ENCODE measurements at places on chromosomes 7 and 10.

- DNase-seq = no peak
Observed at GRCh38 chr7:143434660-143435059, 8.6 kb upstream of the TAS2R60 start.

- no peak for DNase-seq
Observed at GRCh38 chr7:142878315-142878714, 7.2 kb downstream of the TRPV6 start.

- no peak for DNase-seq
Observed at GRCh38 chr10:100516847-100517246, 2.8 kb downstream of the SEC31B start.

DNA sequence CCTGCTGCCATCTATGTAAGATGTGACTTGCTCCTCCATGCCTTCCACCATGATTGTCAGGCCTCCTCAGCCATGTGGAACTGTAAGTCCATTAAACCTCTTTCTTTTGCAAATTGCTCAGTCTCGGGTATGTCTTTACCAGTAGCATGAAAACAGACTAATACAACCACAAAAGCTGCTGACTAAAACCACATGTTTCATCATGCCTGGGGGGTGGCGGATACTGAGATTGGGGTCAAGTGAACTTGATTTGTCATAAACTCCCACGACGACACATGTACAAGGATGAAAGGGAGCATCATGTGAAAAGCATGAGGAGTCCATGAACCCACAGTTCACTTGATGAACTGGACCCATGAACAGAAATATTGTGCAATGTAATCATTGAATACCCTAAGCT is 134.9 kb upstream of the ANK3 start:
- DNase-seq = no peak

DNA sequence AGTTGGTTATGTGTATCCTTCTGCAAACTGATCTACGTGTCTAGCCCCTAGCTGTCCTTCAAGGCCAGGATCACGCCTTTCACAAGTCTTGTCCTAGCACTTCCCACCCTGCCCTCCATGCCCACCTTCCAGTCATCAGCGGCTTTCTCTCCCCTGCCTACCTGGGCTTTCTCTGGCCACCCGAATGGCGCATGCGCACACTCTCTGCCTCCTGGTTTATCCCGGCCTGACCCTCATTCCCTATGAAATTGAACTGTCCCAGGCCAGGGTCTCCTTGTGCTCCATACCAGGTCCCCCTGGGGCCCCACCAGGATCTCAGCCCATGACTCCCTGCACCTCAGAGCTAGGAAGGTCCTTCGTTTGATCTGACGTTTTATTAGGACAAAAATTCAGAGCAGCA is 31.6 kb upstream of the CTBP2 start:
- no peak for DNase-seq

DNA sequence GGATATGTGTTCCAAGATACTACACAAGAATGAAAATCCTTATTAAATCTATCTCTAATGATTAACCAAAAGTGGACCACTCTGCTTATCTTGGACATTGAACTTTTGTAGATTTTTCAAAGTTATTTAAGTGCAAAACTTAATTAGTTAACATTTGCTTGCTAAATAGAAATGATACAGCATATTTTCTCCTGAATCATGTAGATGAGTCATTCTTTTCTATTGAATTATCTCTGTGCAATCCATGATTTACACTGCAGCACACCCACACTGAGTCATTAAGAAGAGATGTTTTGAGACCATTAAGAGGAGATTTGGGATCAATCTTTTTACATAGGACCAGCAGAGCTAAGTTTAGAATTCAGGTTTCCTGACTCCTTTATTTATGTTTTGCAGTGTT is 6.6 kb upstream of the ABCC2 start:
- DNase-seq = no peak

- no peak for DNase-seq
Observed at GRCh38 chr10:72059843-72060822, 28.2 kb downstream of the SPOCK2 start.

DNA sequence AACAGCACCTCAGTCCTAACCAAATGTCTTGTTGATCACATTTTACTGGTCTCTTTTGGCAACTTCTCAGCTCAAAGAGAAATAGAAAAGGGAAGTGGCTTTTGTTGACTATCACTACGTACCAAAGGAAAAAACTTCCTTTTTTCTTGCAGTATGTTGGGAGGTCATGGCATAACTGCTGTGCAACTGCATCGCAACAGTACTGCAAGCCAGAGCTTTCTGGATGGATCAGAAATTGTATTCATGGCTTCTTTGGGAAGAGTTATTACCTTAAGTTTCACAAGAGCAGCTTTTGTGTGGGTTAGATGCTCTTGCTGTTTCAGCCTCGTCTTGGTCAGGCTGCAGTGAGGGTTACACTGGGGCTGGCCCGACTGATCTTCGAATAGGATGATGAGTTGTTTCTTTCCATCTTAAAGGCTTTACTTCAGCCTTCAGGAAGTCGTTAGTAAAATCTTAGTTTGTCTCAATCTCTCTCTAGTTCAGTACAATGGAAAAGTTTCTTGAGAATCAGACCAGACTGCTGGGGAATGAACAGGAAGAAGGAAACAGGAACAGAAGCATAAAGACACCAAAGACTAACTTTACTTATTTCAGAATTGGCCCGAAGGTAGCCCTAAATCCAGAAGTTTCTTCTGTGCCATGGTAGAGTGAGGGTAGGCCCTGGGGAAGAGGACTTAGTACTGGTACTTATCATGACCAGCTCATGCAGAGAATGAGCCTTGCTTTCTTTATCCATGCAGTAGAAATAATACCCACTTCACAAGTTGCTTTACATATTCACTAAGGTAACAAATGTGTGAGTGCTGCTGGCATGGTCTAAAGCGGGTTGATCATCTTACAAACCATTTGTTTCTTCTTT is 153.6 kb downstream of the CELF2 start:
- DNase-seq = no peak

DNA sequence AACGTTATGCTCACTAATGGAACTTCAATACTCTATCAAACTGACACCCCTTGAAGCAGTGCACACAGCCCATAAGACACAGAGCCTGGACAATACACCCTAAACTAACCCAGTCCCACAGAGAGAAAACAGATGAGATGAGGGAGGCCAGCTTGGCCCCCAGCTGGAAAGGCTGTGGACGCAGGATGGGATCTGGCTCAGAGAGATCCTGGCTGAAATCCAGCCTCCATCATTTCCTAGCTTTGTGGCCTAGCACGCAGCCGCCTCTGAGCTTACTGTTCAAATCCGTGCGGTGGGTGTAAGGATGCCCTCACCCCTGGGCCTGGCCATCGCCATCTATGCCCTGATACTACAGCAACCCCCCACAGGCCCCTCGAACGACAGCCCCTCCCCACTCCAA is 32.7 kb downstream of the SNX8 start:
- DNase-seq = no peak

GRCh38 chr7:122166740-122167139 is 22.7 kb upstream of the AASS start:
- no peak for DNase-seq

DNA sequence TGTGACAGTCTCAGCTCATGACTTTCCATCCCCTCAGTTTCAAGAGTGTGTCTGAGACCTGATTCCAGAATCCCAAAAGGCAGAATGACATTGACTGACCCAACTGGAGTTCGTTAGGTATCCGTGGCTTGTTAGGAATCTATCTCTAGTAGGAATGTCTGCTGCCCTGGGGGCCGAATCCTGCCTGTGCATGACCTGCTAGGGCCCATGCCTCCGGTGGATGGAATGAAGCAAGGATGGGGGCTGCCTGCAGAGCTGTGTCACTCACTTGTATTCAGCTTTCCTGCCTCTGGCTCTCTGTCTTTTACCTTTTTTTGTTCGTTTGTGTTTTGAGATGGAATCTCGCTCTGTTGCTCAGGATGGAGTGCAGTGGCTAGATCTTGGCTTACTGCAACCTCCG is 129.5 kb downstream of the SDK1 start:
- no peak for DNase-seq

- DNase-seq = no peak
Observed at GRCh38 chr10:34816085-34816496, 995 bp upstream of the PARD3 start.

DNA sequence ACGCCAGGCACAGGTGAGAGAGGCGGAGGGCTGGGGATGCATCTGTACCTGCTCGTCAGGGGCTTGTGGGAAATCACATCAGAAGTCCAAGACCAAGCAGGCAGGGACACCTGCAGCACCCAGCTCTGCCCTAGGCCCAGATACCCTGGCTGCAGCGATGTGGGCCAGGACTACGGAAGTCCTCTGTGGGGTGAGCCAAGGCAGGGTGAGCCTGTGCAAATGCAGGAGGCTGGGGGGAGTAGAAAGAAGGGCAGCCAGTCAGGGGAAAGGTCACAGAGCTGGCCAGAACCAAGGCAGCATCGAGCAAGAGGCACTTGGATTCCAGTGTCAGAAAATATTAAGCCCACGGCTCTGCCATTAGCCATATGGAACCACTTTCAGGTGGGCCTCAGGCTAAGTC is 85.2 kb downstream of the TNS3 start:
- DNase-seq = no peak

GRCh38 chr10:110461088-110461487 is 36.6 kb upstream of the DUSP5 start:
- DNase-seq = no peak

DNA sequence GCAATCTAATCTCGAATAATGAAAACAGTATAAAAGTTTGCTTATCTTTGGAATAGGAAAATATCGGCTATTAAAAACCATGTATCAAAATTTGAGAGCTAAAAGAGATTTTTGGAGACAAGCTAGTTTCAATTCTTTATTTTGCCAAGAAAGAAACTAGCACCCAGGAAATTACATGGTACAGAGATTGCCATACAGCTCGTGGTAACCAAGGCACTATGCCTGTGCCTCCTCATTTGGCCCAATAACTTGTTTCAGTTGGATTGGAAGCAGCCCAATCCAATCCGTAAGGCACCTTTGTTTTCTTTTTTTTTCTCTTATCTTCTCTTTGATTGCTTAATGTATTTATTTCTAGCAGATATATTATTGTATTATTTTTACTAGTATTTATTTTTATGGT is 55.0 kb downstream of the GNAI1 start:
- no peak for DNase-seq

DNA sequence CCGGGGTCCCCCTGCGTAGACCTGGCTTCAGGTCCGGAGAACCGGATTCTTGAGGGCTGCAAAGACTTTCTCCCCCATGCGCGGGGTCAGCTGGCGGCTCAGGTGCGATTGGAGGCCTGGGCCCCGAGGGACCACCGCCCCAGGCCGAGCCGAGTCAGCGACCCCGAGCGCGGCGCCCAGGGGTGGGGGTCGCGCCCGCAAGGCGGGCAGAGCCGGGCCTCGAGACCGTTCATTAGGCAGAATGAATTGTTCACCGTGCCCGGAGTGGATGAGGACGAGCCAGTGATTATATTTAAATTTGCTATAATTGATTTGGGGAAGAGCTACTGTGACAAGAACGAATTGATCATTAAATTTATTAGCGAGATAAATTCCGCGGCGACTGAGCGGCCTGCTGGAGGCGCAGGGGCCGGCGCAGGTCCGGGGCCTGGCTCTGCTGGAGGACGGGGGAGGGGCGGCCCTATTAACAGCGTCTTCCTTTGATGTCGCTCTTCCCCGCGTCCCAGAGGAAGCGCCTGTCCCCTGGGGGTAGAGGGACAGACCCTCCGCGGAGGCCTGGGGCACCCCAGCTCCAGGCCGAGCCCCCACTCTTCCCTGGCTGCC is 7.5 kb downstream of the MNX1 start:
- DNase-seq = no peak

DNA sequence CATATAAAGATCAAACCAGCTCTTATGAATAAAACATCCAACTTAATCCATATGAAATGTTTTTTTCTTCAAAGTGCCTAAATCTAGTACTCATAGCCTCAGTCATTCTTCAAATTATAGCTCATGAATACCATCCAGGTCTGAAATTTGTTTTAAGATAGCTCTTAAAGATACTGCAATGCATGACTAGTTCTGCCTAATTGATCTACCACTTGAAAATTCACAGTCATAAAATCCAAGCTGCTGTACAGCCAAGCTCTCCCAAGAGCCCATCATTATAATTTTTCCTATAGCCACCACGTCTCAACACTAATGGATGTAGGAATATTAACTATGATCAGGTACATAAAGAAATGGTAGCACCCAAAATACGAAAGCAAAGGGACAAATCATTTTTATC is 87.9 kb upstream of the RNF148 start:
- no peak for DNase-seq

- DNase-seq = peak; percentile 83
Observed at GRCh38 chr10:14584661-14585060, 190.0 kb downstream of the FAM107B start.

- DNase-seq = no peak
Observed at GRCh38 chr7:148803094-148803493, 81.0 kb downstream of the EZH2 start.

DNA sequence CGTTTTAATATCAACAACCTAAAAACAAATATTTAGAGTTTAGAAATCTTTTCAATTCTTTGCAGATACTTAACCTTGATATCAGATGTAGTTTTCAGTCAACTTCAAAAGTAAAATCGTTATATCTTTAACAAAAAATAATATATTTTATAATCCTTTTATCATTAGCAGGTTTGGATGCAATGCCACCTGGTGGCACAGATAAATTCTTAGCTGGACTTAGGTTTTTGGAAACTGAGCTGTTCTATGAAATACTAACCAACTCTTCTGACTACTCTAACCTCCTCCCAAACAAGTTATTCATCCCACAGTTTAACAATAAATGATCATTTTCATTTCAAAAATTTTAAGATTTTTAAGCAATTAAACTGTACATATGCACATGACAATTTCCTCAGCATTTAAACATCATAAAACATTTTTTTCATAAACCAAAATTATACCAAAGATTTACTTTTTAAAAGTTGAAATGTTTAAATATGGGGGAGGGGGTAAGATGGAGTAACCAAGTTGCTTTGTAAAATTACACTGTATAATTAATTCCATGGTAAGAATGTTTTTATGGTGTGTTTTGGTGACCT is 56.9 kb downstream of the HIBADH start:
- DNase-seq = no peak

DNA sequence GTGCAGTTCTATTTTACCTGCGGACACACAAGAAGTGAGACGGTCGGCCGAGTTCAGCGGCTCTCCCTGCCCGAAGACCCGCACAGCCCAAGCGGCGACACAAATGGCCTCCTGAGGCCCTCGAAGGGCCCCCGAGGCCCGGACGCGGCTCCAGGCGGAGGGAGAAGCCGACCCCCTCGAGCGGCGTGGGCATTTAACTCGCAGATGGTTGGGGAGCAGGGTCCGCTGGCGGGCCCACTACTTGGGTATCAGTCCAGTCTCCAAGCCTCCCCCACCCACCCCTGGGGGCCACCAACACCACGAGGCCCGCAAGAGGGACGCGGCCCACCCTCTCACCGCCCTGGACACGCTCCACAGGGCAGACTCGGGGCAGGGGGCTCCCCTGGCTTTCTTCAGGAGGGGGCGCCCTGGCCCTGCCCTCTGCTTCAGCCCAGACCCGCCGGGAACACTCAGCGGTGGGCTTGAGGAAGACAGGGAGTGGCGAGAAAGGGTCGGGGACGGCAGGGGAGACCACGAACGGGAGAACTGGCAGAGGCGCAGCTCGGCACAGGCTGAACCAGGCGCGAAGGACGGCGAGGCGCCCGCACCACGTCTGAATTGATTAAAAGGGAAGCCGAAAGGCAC is 1.7 kb downstream of the IGF2BP3 start:
- no peak for DNase-seq

GRCh38 chr7:16404636-16405035 is 16.7 kb downstream of the CRPPA start:
- no peak for DNase-seq

- DNase-seq = no peak
Observed at GRCh38 chr7:435630-436366, 83.8 kb downstream of the PDGFA start.

- DNase-seq = no peak
Observed at GRCh38 chr7:104794589-104794988, 219.4 kb upstream of the KMT2E start.

Data from CD4-positive, alpha-beta T cell treated with Interleukin-21 for 1 hour (primary cell).